ENCODE measurements at places on chromosomes 7 and 10.

DNA sequence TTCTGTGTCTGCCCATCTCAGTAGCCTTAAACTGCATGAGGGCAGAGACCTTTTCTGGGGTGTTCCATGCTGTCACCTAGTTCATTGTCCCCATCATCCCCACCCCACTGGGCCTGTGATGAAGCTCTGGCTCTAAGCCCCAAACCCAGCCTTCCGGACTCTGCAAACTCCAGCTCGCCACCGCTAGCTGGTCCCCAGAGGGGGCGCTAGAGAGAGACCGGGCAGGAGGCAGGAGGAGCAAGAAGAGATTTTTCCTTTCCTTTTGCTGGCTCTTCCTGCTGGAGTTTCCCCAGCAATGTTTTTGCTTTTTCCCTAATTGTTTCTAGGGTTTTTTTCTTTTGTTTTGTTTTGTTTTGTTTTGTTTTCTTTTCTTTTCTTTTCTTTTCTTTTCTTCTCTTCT, 234.4 kb downstream of the TEX36 start:
- DNase-seq, result peak; percentile 2

DNA sequence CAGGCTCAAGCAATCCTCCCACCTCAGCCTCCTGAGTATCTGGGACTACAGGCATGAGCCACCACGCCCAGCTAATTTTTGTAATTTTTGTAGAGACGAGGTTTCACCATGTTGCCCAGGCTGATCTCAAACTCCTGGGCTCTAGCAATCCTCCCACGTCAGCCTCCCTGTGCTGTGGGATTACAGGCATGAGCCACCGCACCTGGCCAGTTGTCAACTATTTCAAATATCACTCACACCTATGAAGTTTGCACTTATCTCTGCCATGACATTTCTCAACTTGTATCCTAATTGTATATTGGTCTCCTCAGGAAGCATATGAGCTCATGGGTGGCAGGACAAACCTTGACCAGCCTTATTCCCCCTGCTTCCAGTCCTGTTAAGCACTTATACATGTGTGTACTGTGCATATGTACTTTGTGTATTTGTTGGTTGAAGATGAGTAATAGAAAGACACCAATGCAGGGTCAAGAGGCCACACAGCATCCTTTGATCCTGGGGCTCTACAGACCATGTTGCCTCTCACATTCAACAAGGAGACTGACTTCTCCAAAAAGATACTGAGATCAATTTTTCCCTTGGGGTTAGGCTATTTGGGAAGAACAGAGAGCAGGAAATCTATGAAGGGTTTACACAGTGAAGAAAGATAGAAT, 82.2 kb downstream of the SLC16A9 start:
- no peak for DNase-seq

- no peak for DNase-seq
These were observed 13.5 kb upstream of the BAIAP2L1 start for GRCh38 chr7:98414205-98414900.

DNA sequence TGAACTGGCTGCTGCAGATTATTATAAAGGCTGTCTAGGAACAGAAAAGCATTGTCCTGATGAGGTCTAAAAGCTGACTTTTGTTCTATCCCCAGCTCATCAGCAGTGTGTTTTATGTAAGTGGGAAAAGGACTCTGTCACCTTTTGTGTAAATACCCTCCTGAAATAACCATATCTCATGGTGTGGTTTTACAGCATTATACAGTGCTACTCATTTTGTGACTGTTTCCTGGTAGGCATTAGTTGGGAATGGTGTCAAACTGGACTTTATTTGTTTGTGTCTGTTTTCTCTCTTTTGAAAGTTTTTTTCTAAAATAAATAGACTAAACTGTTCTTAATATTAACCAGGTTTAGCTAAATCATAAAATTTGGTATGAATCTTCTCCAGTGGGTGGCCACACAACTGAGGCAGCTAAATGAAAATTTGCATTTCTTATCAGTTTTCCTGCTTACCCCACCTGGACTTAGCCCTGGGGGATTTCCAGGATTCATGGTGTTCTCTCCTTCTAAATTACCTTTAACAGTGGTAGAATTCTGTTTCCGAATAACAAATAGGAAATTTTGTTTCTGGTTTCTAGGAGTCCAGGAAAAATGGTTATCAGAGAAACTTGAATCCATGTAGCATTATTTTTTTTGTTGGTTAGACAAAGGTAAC, 140.9 kb downstream of the LHFPL3 start:
- no peak for DNase-seq

DNA sequence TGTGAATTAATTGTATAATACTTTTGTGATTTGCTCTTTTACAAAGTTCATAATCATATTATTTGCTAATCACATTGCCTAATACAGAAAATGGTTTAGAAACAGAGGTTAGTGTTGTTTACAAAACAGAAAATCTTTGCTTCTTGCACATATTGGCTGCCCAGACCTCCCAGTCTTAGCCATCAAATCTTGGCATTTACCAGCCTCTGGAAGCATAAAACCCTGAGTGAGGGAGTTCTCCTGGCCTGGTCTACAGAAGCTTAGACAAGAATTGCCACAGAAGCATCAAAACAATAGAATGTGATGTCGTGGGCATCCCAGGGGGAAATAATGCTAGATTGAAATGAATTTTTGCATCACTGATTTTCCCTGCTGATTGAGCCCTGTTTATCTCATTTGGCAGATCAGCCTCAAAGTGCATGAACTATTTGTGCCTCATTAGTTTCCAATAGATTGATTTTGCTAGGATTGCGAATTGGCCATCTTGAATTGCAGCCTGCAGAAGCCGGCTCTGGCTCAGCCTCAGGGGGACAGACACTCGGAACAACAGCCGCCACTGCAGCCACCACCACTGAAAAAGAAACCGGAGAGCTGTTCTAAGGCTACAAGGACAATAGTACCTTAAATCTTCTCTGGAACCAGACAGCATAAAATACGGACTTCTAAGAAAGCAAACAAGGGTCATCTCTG, 11.1 kb upstream of the SORBS1 start:
- no peak for DNase-seq

DNA sequence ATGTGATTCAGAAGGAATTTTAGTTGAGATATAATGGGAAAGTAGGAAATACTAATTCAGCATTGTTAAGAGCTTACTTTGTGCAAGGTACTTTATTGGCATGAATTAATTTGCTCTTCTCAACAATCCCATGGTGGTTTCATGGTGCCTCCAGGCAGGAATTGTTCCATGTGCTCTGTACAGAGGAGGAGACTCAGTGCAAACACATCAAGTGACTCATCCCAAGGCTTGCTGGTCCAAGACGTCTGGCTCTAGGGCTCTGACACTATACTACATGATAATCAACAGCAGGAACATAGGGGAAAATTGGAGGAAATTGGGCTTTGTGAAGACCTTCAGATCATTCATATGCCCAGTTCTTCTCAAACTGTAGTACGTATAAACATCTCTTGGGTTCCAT, 66.5 kb upstream of the PRKG1 start:
- DNase-seq, result no peak

DNA sequence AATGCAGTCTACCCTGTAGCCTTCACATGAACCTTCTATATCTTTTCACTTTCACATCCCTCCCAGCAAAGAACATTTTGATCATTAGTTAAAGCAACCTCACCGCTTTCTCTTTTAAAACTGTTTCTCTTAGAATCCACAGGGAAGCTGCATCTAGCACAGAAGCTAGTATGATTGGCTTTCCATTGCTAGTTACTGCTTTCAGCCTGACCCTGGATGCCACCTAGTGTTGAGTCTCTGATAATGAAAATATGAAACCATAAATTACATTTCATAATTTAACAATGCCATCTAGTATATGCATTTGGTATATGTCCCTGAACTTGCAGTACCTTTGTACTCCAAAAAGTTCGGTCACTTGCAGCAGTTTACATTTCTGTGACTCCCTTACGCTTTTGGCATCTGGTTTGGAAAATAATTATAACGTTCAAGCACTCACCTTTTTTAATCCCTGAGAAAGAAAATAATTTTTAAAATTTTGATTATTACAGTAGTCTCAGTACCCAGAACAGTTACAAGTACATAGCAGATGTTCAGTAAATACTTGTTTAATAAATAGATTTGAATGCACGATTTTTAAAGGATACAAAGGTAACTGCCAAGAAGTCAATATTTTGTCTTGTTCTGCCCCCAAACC, 22.7 kb downstream of the CISD1 start:
- peak; percentile 53 for DNase-seq

GRCh38 chr10:85713885-85714284, 652.7 kb downstream of the GRID1 start:
- DNase-seq, result no peak

GRCh38 chr10:18066947-18067346, 73.3 kb upstream of the CACNB2 start:
- DNase-seq, result no peak

DNA sequence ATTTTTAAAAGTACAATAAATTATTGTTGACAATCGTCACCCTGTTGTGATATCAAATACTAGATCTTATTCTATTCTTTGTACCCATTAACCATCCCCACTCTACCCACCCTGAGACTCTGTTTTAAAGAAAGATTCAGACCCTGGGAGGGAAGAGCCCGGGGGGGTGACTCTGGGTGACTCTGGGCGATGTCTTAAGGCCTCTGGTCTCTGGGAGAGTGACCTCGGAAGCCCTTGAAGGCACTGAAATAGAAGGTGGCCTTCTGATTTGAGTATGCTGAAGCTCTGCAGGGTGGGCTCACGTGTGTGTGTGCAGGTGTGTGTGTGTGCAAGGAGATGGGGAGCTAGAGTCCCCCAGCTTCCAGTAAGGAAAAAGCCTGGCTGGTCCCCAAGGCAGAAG, 9.7 kb downstream of the ADAP1 start:
- DNase-seq, result no peak

DNA sequence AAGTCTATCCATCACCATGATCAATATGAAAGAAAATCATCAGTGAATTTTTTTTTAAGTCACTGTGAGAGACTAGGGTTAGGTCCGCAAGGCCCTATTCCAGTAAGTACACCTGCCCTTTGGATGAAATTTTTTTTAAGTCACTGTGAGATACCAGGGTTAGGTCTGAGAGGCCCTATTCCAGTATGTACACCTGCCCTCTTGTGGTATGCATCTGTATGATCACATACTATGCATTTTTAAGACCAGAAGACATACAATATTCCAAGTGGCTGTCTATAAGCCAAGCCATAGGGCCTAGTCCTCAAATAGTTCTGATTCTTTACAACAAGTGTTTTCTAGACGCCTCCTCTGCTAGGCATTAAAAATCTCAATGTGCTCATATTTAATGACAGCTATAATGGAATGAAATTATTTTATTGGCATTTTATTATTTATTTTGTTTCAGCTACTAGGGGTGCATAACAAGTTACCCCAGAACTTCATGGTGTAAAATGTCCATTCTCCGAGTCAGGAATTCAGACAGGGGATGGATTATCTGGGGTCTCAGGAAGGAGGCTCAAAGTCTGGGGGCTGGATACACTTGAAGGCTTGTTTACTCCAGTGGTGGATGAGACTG, 53.1 kb downstream of the TEX36 start:
- no peak for DNase-seq

DNA sequence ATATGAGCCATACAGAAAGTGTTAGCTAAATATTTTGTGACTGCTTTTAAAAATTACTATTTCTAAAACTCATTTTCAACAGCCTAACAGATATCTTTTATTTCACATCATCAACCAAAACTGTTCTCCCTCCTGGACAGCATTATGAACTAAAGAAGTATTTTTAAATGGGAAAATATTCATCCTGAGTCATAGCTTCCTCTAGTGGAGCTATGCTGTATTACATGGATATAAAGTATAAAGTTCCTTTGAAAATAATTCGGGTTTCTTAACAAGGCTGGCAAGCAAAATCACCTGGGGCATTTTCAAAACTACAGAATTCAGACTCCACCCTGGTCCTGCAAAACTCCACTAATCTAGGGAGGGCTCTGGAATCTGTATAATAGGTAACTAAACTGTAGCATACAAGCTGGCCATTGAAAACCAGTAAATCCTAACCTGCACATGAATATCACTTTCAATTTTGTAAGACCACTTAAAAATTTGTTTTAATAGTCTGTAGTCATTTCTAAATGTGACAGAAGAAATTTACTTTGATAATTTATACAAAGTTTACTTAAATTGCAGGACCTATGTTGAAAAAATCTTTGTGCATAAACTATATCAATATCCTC, 53.5 kb downstream of the SCIN start:
- peak; percentile 68 for DNase-seq

DNA sequence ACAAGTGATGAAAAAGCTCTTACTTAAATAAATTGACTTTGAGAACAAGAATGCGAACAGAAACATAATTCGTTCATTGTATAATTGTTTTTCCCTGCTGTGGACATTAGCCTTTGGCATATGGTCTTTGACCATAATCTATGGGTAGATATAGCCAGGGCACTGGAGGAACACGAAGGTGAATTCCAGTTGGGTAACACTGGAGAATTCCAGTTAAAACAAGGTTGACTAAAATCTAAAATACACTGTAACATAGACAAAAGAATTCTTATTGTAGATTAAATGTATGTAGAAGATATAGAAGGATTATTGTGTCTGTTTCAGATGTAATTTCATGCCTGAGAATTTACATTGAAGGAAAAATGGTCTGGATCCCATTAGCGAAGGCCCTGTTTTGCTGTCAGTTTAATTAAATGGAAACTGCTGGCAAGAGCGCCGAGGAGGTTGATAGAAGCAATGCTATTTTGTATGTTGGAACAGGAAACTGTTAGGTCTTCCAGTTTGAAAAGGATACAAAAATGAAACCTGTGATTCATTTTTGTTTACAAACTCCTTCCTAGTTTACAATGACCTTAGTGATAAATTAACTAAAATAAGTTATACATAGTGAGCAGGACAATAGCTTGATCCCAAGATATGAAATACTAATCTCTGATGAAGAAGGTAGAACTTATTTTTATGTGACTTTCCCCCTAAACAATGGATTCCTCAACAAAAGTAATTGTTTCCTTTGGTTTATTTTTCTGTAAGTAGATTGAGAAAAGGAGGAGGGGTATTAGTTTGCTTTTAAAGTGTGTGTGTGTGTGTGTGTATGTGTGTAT, 68.9 kb downstream of the ARID5B start:
- DNase-seq, result peak; percentile 26

DNA sequence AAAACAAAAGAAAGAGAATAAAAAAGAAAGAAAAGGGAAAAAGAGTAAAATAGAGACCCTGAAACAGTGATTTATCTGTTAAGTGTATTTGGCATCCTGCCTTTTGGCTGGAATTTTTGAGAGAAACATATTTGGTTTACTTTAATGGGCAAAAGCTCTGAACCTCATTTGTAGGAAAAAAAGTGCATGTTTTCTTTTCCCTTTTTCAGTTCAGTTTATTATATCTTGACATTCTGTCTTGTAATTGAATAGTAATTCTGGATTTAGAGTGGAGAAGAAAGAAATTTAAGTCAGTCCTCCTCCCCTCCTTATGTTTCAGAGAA, 69.5 kb downstream of the ARID5B start:
- peak; percentile 45 for DNase-seq

DNA sequence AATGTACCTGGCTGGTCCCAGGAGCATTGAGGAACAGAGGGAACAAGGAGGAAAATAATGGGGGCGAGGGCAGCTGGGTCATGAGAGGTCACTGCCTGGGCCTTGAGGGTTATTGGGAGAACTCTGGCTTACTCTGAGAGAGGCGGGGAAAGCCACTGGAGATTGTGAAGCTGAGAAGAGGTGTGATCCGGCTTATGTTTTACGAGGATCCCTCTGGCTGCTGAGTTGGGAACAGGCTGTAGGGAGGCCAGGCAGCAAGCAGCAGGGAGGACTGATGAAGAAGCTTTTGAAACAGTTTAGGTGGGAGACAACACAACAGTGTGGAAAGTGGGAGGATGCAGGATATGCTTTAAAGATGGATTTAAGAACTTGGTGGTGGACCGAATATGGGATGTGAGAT, 87.3 kb downstream of the FANK1 start:
- DNase-seq, result no peak

GRCh38 chr7:66921396-66921917, 432 bp downstream of the TMEM248 start:
- DNase-seq, result peak; percentile 64

GRCh38 chr10:132036887-132037675, 28.7 kb upstream of the JAKMIP3 start:
- DNase-seq, result no peak
